HFFc6 (cell line): ENCODE measurements at places on chromosomes 1 and 21. TPM values are rescaled to one million over a fixed set of nuclear protein-coding genes. Genes with fewer than 3 reads are reported as not detected.

GRCh38 chr1:46532498-46533178 lies 18.8 kb downstream of the KNCN start:
- H3K27me3 ChIP-seq = peaks cover 46% of the 10 kb centered on the region
- DNase-seq = no peak
- H3K36me3 ChIP-seq = no peaks in the 10 kb centered on the region
- no peak overlapping the region for H3K4me3 ChIP-seq
- no peaks in the 10 kb centered on the region; the same call in 1 of the 2 replicates for H3K4me1 ChIP-seq

DNA sequence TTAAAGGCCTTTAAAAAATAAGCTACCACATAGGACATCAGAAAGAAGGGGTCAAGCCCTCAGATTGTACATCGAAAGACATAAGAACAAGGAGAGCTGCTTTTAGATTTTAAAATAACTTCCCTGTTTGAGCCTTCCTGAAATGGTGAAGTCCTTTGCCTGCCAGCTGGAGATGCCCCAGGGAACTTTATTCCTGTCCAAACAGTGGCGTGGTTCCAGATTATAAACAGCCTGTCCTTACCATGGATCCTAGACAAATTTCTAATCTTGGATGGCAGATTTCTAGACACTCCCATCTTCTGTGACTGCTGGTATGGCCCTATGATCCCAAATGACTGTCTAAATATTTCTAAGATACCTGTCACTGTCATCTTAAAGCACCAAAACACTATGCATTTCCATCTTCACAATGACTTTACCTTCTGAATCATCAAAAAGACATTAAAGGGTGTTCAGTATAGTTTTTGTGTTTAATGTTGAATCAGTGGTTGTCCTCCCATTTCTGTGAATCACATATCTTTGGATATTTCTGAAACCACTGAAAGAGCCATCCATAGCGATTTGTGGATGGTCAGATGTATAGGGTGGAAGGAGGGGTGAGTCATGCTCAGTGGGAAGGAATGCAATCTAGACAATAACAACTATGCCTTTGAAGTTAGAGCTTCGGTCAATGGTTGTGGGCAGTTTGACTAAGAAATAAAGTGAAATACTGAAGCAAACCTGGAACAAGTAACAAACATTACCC lies 23.2 kb downstream of the ILDR2 start:
- H3K27ac ChIP-seq = no peak overlapping the region
- DNase-seq = peak; percentile 32
- H3K27me3 ChIP-seq = peaks cover 9% of the 10 kb centered on the region

- no peaks in the 10 kb centered on the region for H3K27me3 ChIP-seq
- no peaks in the 10 kb centered on the region for H3K4me1 ChIP-seq
- H3K27ac ChIP-seq = no peak within 1 kb of the TSS
- DNase-seq = no peak
- H3K4me3 ChIP-seq = no peak within 1 kb of the TSS
Observed at GRCh38 chr1:196774603-196775002, at the start of gene CFHR3. CFHR3 (plus strand) TSS chr1:196774840; CDS start chr1:196774887, 47 bp downstream.

GRCh38 chr1:192475970-192476369 lies 99.6 kb upstream of the RGS1 start:
- no peaks in the 10 kb centered on the region for H3K4me1 ChIP-seq
- H3K27ac ChIP-seq = no peak overlapping the region
- H3K36me3 ChIP-seq = no peaks in the 10 kb centered on the region
- H3K4me3 ChIP-seq = no peak overlapping the region
- DNase-seq = no peak

GRCh38 chr21:29849735-29850176 lies 90.0 kb downstream of the GRIK1 start:
- H3K27ac ChIP-seq = no peak overlapping the region
- no peaks in the 10 kb centered on the region for H3K4me1 ChIP-seq
- H3K4me3 ChIP-seq = no peak overlapping the region
- H3K36me3 ChIP-seq = no peaks in the 10 kb centered on the region

DNA sequence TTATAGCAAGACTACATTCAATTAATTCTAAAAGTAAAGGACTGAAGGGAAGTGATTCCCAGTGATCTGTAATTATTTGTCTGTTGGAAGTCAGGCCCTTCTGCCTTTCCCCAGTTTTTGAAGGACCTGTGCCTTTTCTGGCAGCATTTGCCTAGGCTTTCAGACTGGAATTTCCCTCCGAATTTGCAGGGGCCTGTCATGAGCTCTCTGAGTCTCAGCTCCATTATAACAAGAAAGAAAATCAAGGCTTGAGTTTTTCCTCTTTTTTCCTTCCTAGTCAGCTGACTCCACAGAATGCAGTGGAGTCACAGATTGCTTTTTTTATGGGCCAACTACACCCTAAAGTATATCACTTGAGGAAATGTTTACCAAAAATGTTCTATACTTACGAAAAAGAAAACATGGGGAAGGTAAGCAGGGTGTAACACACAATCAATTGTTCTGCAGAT lies 1.1 kb downstream of the NR5A2 start:
- H3K36me3 ChIP-seq = no peaks in the 10 kb centered on the region
- no peak overlapping the region for H3K27ac ChIP-seq
- no peak for DNase-seq
- peaks cover 5% of the 10 kb centered on the region; the same call in 1 of the 2 replicates for H3K4me1 ChIP-seq

DNA sequence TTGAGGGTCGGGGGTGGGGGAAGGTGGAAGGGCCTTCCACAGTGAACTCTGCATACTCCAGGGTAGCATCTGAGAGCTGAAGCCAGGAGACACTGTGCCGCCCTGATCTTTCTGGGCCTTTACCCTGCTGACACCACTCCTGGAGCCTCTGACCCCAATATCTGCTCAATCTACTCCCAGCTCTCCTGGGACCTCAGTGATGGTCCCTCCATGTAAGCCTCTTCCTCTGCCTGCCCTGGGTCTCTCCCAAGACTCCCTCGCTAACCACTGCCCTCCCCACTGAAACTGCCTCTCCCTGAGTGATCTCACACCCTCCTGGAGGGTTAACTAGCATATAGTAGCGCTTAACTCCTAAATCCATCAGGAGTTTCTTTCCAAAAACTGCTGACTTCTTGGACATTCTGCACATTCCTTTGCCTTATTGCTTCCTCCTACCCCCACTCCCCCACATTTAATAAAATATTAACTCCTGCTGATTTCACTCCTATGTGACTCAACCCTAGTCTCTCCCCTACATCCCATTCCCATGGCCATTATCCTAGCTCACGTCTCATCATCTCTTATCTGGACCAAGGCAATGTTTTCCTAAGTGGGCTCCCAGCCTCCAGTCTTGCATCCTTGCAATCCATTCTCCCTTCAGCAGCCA lies 145.6 kb downstream of the HMGB4 start:
- no peaks in the 10 kb centered on the region; the same call in 1 of the 2 replicates for H3K27me3 ChIP-seq
- no peaks in the 10 kb centered on the region for H3K36me3 ChIP-seq

The IL20 gene
- total RNA-seq = not detected in 2 replicates

The ITGB2 gene
- total RNA-seq = 0.45 to 0.69 TPM in 2 of 3 replicates, not detected in the other

The DNASE2B gene
- total RNA-seq = not detected in 3 replicates

The SLAMF6 gene
- total RNA-seq = not detected in 3 replicates
